ENCODE measurements at places on chromosomes 7 and 10. TPM values are rescaled to one million over a fixed set of nuclear protein-coding genes. Genes with fewer than 3 reads are reported as not detected.

GRCh38 chr7:117279931-117280557, 42.8 kb downstream of the WNT2 start:
- no peak for DNase-seq

GRCh38 chr7:69935107-69935506, 336.8 kb downstream of the AUTS2 start:
- no peak for DNase-seq

GRCh38 chr7:36726806-36727503, 2.7 kb upstream of the AOAH start:
- no peak for DNase-seq

GRCh38 chr10:102233997-102234396, 7.3 kb downstream of the PITX3 start:
- no peak for DNase-seq

GRCh38 chr10:113711142-113711541, 31.4 kb downstream of the CASP7 start:
- no peak for DNase-seq

- no peak for DNase-seq
Measured at GRCh38 chr10:5669604-5670003, 3.2 kb upstream of the ASB13 start.

GRCh38 chr7:28408105-28408959, 4.0 kb upstream of the CREB5 start:
- DNase-seq: no peak

GRCh38 chr7:154929006-154929726, 73.8 kb downstream of the PAXIP1 start:
- no peak for DNase-seq

DNA sequence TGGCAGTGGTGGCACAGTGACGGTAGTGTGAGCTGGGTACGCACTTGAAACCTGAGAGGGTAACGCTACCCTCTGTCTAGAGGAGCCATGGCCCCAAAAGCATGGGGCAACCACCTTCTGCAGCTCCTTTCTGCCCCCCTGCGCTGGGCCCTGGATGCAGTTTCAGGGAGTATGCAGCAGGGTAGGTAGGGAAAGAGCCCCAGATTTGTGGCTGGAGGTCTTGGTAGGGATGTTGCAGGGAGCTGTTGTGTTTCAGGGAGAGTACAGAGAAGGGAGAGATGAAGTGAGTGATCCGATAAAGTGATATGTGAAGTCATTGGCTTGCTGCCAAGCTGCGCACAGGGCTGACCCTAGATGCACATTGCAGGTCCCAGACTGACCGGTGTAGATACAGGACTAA, 2.7 kb upstream of the PGAM2 start:
- DNase-seq: no peak

- no peak for DNase-seq
Measured at GRCh38 chr7:81871606-81872265, 101.9 kb upstream of the HGF start.

DNA sequence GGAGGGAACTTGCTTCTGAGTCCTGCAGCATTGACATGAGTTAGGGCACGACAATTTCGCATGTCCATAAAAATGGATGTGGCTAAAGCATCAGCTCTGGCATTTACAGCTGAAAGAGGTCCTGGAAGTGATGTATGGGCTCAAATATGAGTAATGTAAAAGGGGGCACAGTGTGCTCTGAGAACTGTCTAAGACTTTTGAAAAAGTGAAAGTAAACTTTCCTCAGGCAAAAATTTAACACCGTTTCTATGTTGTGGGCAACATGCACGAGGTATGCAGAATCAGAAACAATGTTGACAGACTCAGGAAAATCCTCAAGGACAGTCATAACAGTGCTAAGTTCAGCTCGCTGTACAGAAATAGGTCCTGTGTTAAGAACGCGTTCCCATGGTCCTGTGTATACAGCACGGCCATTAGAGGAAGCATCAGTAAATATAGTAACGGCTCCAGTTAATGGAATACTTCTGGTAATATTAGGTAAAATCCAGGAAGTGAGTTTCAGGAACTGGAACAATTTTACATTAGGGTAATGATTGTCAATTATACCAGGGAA, 37.9 kb upstream of the AKR1C2 start:
- DNase-seq: no peak

The PPP1R9A gene
- total RNA-seq: not detected

The TBX20 gene
- total RNA-seq: 0.11 TPM
